ENCODE measurements at places on chromosomes 12 and 14. TPM values are rescaled to one million over a fixed set of nuclear protein-coding genes. Genes with fewer than 3 reads are reported as not detected.

NID2 gene
- 241 TPM for polyA plus RNA-seq

GPR137C gene
- polyA plus RNA-seq = 4.7 TPM

GRCh38 chr12:45076417-45077026 lies 25.6 kb upstream of the DBX2 start:
- no peak for DNase-seq

DNA sequence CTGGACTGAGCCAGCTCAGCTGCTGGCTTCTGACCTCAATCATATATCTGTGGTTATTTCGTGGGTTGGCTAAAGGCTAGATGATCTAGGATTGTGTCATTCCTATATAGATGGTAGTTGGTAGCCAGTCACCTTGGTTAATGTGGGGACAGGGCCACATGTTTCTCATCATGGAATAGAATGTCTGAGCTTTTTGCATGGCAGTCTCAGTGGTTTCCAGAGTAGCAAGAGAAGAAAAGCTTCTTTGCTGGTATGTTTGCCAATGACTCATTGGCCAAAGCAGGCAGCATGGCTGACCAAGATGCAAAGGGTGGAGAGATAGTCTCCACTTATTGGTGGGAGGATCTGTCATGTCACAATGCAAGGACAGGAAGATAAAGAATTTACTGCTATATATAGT lies 746.4 kb upstream of the FLRT2 start:
- DNase-seq = no peak

- DNase-seq = no peak
These were observed 45.8 kb upstream of the POC1B start for GRCh38 chr12:89571491-89572195.

GRCh38 chr12:38289396-38289795 lies 27.2 kb upstream of the ALG10B start:
- DNase-seq = no peak

DNA sequence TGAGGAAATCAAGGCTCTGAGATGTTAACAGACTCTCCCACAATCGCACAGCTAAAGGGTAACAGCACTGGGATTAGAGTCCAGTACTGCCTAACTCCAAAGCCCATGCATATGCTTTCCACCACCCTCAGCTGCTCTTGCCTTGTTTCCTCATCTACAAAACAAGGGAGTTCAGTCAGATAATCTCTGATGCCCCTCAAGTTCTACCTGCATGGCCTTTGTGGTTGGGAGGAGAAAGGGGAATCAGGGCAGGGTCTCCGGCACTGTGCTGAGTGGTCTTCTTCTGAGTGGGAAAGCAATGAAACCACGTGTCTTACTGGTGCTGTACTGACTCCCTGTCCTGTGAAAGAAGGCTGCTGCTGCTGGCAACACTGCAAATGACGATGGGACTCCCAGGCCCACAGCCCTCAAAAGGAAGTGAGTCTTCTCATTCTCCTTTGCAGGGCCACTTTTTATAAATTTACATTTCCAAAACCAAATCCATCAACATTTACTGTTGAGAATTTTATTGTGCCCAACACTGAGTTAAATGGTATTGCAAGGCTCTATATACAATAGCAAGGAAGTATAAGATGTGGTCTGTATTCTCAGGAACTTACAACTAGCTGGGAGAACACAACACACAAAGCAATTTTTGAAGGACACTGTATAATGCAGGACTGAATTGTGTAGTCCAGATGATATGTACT lies 19.7 kb upstream of the DUSP16 start:
- no peak for DNase-seq

GRCh38 chr14:104708606-104709268 lies 15.3 kb upstream of the ADSS1 start:
- peak; percentile 56 for DNase-seq

Measured in right lung (tissue), 10 donors.